ENCODE measurements at places on chromosomes 4 and X.

GRCh38 chrX:140092121-140092520, 126.8 kb upstream of the CXorf66 start:
- DNase-seq: no peak

DNA sequence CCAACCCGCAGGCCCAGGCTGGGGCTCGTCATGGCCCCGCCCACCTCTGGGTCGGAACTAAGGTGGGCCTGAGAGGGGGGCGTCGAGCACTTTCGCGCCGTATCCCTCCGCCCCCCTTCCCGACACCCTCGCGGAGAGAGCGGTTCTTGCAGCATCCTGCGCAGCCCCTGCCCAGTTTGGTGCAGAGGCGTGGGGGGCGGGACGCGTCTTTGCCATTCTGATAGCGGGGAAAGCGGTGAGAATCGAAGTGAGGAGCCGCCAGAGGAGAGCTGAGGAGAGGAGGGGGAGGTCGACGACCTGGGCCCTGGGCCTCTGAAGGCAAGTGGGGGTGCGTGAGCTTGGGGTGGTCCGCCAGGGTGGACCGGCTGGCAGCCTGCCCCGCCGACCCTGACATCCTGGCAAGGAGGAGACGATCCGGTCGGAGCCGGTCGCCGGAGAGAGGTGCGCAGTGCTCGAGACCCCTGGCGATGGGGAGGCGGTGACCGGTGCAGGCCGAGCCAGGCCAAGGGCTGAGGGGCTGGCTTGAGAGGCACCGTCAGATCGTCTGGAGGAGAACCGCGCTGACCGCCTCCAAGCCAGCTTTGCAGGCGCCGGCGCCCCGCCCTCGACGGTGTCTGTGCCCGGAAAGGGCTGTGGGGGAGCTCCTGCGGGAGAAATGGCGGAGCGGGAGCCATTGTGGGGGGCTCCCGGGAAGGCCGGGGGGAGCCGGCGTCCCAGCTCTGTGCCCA, 25.5 kb downstream of the GPRASP3 start:
- no peak for DNase-seq

GRCh38 chr4:88857588-88857987, 160.0 kb upstream of the NAP1L5 start:
- DNase-seq: no peak

GRCh38 chr4:68372588-68372987, 22.7 kb upstream of the YTHDC1 start:
- DNase-seq: no peak

- DNase-seq: no peak
These were observed 2.0 kb upstream of the MXD4 start for GRCh38 chr4:2263926-2264321.

DNA sequence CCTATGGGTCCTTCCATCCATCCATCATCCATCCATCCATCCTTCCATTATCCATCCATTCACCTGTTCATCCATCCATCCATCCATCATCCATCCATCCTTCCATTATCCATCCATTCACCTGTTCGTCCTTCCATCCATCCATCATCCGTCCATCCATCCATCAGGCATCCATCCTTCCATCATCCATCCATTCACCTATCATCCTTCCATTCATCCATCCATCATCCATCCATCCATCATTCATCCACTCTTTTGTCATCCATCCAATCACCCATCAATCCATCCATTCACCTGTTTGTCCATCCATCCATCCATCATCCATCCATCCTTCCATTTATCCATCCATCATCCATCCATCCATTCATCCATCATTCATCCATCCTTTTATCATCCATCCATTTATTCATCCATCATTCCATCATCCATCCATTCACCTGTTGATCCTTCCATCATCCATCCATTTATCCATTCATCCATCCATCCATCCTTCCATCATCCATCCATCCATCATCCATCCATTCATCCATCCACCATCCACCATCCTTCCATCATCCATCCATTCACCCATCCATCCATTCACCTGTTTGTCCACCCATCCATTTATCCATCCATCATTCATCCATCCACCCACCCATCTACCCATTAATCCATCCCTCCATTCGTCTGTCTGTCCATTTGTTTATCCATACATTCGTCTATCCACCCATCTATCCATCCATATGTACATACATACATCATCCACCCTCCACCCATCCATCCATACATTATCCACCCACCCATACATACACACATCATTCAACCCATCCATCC, 34.8 kb downstream of the SH3TC1 start:
- DNase-seq: no peak

DNA sequence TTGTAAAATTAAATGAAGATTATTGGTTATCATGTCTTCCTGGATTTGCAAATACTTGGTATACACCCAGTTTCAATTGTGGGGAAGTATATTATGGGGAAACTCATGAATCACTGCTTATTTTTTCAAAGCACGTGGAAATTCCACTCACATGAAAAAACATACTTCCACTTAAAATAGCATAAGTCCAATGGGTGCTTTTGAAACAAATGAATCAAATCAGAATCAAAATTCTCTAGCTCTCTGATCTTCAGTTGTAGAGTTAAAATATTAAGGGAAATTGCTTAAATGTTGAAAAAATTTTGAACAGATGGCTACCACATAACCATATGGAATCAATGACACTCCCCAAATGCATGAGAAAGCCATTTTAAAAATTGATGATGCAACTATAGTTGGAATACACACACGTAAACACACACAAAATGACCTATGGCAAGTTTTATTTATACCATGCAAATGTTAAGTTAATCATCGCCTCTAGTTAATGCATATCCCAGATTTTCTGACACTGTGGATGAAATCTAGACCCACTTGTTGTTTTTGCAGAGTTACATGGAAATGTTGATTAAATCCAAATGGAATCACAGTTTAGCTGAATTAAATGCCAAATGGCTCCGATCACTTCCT, 93.2 kb downstream of the ARSF start:
- DNase-seq: no peak

GRCh38 chr4:153969542-153969941, 180.7 kb upstream of the SFRP2 start:
- no peak for DNase-seq

- DNase-seq: no peak
These were observed 22.1 kb downstream of the NIPAL1 start for GRCh38 chr4:48038666-48039065.

DNA sequence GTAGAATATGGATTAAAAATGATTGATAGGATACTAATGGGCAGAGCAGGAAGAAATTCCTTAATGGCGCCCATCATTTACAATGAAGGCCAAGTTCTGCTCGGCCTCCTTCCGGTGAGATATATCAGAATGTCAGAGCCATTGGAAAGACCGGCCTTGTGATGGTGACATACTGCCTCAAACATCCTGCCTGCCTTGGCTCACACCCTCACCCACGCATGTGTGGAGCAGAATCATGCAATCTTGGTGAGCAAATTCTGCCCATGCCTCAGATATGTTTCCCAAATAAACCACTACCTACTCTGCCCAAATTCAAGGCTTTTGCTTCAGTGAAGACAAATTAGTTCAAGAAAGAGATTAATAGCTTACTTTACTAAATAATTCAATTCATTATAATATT, 163.3 kb downstream of the MID1 start:
- no peak for DNase-seq

GRCh38 chrX:13764765-13765164, 30.2 kb downstream of the OFD1 start:
- no peak for DNase-seq

DNA sequence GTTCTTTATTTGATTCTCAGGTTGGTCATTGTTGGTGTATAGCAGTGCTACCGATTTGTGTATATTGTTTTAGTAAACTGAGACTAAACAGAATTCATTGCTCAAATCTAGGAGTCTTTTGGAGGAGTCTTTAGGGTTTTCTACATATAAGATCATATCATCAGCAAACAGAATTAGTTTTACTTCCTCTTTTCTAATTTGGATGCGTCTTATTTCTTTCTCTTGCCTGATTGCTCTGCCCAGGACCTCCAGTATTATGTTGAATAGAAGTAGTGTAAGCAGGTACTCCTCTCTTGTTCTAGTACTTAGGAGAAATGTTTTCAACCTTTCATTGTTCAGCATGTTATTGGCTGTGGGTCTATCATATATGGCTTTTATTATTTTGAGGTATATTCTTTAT, 92.6 kb downstream of the IQCM start:
- no peak for DNase-seq

- DNase-seq: no peak
These were observed 357.8 kb downstream of the TLL1 start for GRCh38 chr4:166230841-166231240.

DNA sequence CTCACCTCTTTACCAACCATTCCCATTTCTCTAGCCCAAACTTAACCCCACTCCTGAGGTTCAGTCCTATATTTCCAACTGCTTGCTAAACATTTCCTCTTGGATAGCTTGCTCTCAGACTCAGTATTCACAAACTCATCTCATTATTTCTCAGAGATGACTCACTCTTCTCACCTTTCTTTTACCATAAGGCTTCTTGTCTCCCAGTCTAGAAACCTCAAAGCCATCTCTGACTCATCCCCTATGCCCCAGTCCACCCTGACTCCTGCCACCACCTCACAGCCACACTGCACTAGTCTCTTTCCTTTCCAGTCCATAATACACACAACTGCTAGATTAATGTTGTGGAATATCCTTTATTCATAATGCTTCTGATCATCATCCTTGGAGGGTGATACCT, 4.8 kb downstream of the FRMPD3 start:
- DNase-seq: no peak

GRCh38 chr4:36208893-36209473, 35.3 kb downstream of the ARAP2 start:
- DNase-seq: no peak

DNA sequence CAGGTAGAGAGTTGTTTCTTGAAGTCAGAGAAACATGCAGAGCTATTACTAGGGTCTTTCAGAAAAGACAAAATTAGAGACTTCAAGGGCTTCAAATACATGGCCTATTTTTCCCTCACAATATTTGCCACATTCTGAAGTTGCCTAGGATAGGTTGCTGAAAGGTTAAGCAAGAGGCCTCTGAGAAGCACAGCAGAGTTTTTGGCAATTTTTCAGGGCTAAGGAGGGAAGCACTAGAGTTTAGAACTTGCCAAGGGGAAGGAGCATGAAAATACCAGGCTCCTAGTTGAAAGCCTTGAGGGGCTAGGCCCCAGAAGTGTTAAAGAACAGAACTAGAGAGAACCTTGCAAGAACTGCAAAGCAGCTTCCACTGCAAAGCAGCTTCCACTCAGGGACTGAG, 86.4 kb downstream of the ANAPC10 start:
- DNase-seq: no peak

DNA sequence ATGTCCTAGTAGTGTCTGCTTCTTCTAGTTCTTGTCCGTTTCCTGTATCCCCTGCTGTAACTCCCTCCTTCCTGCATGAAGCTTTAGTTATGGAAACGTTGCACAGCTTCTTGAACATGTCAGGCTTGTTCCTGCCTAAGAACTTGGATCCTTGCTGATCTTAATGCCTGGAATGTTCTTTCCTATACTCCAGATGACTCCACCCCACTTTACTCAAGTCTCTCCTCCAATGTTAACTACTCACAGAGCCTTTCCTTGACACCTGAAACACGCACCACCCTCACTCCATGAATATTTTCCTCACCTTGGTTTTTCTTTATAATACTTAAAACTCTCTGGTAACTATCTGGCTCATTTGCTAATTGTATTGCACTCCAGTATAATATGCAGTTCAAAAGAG, 19.4 kb downstream of the MAGEC3 start:
- DNase-seq: no peak

DNA sequence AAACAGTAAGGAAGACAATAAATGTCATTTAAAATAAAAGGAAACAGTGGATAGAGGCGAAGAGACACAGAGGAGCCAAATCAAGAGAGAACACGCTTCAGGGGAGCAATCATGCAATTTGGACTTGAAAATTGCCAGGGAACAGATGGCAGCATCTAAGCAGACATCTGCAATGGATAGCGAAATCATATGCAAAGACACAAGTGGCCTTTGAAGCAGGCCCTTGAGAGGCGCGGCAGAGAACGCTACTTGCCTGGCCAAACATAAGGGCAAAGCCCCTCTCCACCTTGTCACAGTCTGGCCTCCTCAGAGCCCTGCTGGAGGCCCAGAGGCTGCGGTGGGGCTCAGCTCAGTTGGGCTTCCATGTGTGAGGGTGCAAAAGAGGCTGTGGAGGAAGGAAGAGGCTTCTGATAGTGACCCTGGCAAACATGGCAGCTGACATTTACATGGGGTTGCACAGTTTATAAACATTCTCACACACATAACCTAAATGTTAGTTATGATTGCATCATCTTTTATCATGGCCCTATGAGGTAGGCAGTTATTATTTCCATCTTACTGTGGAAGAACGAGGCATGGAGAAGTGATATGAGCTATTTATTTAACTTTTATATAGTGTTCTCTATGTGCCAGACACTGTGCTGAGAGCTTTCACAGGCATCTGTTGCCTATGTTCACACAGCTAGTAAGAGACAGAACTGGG, 18.3 kb downstream of the ADGRG4 start:
- DNase-seq: peak; percentile 78

GRCh38 chr4:151661873-151662272, 98.9 kb downstream of the GATB start:
- DNase-seq: no peak

DNA sequence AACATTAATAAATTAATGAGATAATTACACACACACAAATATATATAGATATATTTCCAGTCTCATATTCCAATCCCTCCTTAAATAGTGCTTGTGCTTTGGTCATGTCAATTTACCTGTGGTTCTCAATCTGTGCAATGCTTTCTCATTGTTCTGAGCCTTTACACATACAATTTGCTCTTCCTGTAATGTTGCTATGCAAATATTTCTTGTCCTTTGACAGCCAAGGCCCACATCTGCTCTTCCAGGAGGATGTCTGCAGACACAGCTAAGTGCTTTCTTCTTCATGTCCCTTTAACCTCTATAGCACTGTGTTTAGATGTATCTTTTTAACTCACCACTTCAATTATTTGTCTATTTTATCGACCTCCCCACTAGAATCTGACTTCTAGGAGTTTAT, 67.3 kb upstream of the RAPGEF2 start:
- DNase-seq: no peak

DNA sequence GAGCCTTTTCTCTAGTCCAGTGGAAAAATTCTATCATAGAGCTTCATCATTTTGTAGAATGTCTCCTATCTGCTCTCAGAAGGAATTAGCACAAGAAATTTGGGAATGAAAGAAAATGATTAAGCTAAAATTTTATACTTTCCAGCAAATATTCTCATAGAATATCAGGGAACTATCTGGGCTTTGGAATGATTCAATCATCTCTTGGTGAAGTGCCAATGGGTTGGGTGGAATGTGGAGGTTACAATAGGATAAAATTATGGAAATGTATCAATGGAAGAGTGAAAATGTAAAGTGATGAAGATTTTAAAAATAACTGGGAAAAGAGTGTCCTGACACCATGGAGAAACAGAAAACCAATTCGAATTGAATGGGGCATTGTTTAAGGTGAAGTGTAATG, 119.0 kb upstream of the MID1 start:
- no peak for DNase-seq

DNA sequence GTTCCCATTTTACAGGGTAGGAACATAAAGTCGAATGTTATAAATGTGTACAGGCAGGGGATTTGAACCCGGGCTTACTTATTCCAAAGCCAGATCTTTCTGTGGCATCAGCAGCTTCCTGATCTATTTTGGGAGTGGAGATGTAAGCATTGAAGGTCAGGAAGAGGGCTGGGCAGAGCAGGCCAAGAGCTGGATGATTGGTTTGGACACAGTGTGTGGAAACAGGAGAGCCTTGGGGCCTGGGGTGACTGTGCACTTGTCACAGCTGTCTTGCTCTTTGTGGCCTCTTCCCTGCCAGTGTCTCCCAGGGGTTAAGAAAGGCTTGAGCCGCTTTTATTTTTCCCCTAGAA, 127.9 kb upstream of the ENPP6 start:
- DNase-seq: no peak

Measured in NCI-H1694 (cell line).